ENCODE measurements at places on chromosomes 3 and 15. TPM values are rescaled to one million over a fixed set of nuclear protein-coding genes. Genes with fewer than 3 reads are reported as not detected.

Gene CAV3
- 0.18 TPM for total RNA-seq

Gene DUOX2
- total RNA-seq: 0.04 TPM

Gene OCA2
- total RNA-seq: 0.48 TPM

Gene TF
- total RNA-seq: 0.59 TPM

Gene GREM1
- total RNA-seq: 5.9 TPM

Gene FAM81A
- 13.1 TPM for total RNA-seq

Gene CPNE9
- not detected for total RNA-seq
